ENCODE measurements at places on chromosomes 12 and 14. TPM values are rescaled to one million over a fixed set of nuclear protein-coding genes. Genes with fewer than 3 reads are reported as not detected.
A peak's percentile ranks its signal among the peaks of the same experiment; 100 is the strongest.

DNA sequence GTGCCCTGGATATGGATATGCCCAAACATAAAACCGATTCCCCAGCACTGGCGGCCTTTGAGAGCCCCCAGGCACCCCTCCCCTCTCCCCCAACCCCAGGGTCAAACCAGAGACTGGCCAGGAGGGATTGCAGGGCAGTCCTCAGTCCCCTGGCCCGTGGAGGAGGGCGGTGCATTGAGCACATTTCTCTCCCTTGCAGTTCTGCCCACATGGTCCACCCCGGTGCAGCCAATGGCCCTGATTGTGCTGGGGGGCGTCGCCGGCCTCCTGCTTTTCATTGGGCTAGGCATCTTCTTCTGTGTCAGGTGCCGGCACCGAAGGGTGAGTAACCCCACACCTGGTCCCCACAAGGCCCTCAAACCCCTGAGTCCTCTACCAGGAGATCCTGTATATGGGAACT, 3.4 kb upstream of the GPR162 start:
- DNase-seq: no peak

DNA sequence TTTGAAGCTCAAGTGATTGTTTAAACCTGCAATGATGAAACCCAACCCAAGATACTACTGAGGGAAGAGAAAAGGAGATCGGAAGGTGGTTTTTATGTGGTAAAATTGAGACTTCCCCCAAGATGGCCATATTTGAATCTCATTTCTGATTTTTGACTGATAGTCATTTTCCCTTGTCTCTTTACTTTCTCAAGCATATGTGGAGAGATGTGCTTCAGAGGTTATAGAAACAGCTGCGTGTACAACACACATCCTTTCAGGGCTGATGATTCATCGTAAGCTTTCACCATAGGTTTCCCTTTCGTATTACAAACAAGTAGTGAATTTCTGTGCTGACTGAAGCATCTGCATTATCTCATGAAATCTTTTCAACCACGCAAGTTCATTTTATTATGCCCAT, 276.2 kb downstream of the EMP1 start:
- no peak for DNase-seq

GRCh38 chr12:111117017-111117416, 196.6 kb upstream of the MYL2 start:
- DNase-seq: no peak

DNA sequence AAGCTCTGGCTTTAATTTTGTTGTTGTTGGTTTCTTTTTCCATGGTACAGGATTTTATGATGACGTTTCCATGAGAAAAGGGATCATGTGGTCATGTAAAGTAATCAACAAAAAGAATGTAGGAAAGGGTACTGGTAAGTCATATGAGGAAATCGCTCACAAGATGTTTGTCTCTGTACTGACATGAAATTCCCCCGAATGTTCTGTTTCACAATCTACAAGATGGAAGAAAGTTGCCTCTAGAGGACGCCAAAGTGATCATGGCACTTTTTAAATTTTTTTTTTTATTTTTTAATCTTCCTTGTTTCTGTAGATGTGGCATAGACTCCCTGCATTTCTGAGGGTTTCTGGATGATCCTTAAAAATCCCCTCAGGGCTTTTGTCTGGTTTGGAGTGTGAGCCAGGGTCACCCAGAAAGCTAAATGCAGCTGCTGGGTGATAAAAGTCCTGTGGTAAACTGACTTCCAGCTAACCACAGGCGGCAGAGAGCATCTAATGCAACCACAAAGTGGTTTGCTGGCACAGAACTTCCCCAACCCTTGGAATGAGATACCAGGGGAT, 393.5 kb downstream of the CCDC91 start:
- DNase-seq: peak; percentile 26

Gene ENDOU
- 0.27 TPM for total RNA-seq
